ENCODE measurements at places on chromosomes 13 and 19.

DNA sequence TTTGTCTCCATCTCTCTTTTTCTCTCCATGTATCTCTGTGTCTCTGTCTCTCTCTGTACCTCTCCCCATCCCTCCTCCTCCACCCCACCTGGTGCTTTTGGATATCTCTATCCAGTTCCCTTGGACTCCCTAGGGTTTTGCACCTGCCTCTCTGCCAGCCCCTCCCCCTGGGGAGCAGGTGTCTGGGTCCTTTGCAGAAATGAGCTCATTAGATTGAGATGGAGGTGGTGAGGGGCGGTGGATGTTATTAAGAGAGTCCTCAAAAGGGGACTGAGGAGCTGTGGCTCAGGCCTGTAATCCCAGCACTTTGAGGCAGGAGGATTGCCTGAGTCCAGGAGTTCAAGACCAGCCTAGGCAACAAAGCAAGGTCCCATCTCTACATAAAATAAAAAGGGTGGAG is 2.1 kb downstream of the KCNN4 start:
- DNase-seq, result no peak

GRCh38 chr13:26503826-26504594 is 53.5 kb upstream of the WASF3 start:
- no peak for DNase-seq

DNA sequence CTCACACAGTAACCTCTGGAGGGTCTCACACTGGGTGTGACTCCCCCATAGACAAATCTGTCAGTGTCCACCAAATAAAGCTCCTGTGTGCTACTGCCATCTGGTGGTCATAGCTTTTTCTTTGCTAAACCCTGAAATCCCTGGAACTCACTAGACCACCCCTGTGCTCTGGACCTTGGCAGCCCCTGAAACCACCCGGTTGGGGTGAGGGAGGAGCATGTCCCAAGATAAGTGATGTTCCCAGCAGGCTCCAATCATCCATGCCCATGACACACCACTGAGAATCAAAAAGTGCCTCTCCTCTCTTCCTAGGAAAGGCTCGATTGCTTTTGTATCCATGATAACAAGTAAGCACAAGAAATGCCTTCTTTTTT is 6.5 kb upstream of the HSD17B14 start:
- peak; percentile 42 for DNase-seq

GRCh38 chr13:53759016-53759415 is 730.4 kb downstream of the OLFM4 start:
- DNase-seq, result no peak

- no peak for DNase-seq
These were observed 5.0 kb downstream of the LILRB2 start for GRCh38 chr19:54275951-54276350.

DNA sequence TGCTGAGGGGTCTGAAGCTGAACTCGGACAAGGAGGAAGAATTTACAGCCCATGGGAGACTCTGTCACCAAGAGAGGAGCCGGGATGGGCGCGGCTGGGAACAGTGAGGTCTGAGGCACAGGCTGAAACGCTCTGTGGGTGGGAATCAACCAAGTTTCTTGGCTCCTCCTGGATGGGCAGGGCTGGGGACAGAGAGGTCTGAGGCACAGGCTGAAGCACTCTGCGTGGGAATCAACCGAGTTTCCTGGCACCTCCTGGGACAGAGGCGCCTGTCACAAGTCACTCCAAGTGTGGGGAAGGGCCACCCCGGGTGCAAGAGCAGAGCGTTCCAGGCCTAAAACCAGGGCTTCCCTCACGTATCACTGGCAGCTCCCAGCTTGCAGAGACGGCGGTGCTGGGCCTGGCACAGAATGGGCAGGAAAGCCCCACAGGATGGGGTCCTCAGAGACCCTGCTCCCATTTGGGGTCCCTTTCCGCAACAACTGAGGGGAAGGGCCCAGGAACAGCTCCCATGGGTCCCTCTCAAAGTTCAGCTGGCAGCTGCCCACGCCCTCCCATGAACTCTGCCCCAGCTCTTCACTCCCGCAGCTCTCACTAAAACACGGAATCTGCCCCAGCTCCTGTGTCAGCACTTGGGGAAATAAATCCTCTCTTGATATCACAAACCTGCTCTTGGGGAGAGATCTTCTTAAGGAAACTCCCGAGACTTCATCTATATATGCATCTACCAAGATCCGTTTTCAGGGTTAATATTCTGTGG is 18.5 kb downstream of the AP3D1 start:
- DNase-seq, result no peak

- DNase-seq, result peak; percentile 24
These were observed 19.0 kb upstream of the ADGRE1 start for GRCh38 chr19:6868351-6868750.

GRCh38 chr19:16309643-16310042 is 15.0 kb upstream of the KLF2 start:
- no peak for DNase-seq

DNA sequence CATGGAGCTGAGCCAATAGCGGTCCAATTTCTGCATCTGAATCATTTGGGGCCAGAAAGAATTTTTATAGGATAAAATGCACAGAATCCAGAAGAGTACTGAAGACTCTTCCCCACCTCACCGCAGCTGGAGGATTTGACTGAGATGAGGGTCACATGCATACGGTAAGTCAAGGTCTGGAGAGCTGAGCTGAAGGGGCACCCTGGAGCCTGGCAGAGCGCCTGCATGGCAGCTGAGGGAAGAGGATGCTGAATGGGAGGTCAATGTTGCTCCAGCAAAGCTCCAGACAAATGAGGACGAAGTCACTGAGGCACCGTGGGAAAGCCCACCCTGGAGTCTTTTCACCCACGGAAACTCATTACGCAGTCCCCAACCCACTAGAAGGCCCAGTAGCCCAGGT is 43.4 kb upstream of the ATP12A start:
- no peak for DNase-seq

GRCh38 chr13:62799931-62800436 is 1384.3 kb upstream of the PCDH20 start:
- DNase-seq, result no peak

GRCh38 chr19:3969435-3970312 is 1.2 kb downstream of the DAPK3 start:
- DNase-seq, result peak; percentile 89

DNA sequence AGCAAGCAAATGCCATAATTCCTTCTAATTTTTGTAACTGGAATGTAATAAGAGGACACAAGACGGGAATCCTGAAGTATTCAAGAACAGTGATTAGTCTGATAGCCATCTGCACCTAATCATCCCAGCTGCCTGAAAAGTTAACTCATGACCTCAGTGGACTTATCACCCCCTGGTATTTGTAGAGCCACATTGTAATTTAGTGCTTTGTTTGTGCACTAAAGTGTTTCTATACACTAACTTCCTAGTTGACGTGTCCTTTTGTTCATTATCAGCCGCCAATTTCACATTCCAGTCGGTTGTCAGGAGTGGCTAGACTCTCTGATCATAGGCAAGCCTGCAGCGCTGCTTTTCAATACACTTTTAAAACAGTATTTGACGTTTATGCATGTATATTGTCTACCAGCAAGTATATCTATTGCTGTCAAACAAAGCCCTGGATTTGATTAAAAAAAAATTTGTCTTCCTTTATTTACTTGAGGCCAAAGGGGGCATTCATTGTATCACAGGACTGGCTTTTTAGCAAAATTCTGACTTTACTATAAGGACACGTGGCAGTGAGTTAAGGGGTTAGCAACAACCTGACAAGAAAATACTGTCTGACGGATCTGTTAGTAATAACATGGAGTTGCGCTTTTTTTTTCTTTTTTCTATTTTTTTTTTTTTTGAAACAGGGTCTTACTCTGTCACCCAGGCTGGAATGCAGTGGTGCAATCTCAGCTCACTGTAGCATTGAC is 10.4 kb upstream of the SOX21 start:
- no peak for DNase-seq

- no peak for DNase-seq
These were observed 2041.4 kb downstream of the PCDH9 start for GRCh38 chr13:65188721-65189120.

DNA sequence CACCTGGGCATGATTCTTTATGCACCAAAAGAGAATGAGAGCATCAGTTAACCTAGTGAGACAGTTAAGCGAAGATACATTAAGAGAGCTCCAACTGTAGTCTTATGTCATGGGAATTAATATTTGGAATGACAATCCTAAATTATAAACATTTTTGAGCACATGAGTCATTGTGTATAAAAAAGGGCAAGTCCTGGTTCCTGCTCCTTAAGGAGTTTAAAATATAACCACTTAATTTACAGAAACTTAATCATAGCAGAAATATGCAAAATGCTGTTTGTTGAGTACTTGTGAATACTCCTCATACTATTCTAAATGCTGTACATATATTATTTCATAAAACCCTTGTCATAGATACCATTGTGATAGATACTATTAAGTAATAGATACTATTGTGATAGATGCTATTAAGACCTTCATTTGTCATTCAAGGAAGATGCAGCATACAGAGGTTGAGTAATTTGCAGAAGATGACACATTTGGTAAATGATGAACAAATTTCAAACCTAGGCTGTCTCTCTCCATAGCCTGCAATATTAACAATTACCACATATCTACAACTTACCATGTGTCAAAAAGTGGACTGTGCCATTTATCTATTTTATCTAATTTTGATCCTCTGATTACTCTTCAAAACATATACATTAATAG is 301.0 kb downstream of the TBC1D4 start:
- no peak for DNase-seq

DNA sequence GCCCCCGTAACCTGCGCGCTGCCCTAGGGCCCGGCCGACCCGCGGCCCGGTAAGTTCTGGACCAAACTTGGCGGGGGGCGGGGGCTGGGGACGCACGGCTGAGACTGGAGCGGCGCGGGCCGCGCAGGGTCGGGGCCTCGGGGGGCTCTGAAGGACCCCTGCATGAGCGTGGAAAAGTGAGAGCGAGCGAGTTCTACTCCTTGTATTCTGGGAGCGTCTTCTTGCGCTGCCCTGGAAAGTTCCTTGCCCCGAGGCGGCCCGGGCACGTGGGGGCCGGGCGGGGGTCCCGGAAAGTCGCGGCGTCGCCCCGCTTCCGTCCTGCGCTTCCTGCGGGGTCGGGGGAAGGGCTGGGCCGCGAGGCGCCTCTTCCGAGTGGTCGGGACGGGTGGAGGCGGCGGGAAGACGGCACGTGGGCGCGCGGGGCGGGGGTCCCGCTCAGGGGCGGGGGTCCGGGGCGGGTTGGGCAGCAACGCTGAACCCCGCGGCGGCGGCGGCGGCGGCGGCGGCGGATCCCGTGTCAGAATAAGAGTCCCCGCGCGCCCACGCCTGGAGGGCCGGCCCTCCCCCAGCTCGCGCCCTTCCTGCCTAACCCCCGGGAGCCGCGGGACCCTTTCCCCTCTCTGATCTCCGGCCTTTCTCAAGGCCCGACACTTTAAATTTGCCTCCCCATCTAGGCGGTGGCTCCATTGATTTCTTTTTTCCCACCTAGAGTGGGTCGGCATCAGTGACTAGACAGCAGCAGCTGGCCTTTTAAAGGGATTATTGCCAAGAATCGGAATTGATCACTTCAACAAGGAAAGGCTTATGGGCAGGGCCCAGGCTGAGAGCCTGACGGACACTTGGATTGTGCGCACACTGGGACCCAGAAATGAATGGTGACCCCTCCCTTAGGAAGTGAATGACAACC is 749 bp downstream of the GATAD2A start:
- DNase-seq, result peak; percentile 40

DNA sequence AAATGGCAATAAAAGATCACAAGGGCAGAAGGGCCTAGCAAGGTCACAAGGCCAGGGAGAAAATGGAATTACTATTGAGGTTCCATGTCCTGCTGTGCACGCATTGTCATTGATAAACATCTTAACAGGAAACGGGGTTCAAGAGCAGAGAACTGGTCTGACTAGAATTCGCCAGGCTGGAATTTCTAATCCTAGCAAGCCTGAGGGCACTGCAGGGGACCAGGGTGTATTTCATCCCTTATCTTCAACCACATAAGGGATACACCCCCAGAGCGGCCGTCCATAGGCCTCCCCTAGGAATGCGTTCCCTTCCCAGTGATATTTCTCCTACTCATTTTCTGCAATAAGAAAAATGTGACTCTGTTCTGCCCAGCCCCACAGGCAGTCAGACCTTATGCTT is 19.5 kb downstream of the ERICH4 start:
- DNase-seq, result no peak

DNA sequence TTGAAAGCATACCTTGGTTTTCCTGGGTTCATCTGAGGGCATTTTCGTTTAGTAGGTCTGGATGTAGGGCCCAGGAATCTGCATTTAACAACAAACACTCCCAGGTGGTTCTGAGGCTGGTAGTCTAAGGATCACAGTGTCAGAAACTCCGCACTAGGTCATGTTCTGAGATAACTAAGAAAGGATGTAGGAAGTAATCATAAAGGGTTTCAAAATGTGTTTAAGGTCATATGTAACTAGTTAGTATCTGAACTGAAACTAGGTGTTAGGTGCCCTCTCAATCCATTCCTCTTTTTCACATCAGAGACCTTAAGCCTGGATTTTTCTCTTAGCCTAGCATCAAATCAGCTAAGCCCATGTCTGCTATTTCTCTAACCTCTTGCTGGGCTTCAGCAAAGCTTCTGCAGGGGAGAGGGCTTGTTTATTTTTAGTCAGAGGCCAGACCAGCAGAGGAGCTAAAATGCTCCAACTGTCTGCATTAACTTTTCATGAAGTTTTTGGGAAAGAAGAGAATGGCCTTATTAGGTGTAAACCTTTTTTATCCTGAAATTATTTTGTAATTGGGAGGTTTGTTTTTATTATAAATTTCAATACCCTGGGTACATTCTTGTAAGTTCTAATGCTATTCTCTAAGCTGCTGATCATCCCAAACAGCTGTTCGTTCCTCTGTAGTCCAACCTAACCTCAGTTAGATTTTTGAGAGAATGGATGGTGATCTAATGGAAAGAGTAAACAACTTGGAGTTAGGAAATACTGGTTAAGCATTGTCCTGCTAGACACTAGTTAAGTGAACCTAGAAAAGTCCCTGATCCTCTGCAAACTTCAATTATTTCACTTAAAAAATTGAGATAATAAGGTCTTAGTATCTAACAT is 262.8 kb upstream of the RFC3 start:
- DNase-seq, result no peak

DNA sequence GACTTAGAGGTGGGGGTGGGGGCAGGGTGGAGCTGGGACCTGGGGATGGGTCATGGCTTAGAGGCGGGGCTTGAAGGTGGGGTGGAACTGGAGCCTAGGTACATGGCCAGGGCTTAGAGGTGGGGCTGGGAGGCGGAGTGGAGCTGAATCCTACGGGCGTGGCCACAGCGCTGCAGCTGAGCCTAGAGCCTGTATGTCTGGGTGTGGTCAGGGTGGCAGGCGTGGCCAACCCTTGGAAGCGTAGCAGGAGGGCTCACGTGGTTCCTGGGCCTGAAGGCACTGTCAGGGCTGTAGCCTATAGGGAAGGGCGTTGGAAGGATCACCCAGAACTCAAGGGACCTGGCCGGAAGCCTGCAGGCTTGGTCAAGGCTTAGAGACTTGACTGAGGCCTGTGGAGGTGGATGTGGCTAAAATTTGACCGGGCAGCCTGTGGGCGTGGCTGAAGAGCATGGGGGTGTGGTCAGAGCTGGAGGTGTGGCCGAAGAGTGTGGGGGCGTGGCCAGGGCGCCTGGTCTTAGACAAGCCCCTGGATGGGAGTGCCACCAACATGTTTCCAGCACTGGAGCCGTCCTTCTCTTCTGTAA is 24.3 kb downstream of the COLGALT1 start:
- DNase-seq, result no peak
